ENCODE measurements at places on chromosomes 7 and 10.

DNA sequence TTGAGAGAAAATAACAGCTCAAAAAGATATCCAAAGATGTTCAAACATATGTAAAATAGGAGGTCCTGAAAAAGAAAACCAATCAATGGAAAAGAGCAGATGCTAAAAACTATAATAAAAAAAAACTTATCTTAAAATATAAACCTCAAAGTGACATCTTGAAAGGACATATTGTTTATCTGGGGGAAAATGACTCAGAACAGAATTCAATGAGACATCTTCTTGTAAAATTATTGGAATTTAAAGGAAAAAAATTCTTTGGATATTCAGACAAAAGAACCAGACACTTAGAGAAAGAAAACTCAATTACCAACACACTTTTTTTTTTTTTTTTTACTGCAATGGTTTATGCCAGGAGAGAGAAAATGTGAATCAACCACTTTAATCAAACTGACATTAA is 58.9 kb downstream of the NAMPT start:
- no peak for DNase-seq

GRCh38 chr7:41142904-41143473 is 559.9 kb downstream of the INHBA start:
- no peak for DNase-seq

- DNase-seq: peak; percentile 6
Measured at GRCh38 chr10:23525406-23525805, 86.5 kb downstream of the OTUD1 start.

DNA sequence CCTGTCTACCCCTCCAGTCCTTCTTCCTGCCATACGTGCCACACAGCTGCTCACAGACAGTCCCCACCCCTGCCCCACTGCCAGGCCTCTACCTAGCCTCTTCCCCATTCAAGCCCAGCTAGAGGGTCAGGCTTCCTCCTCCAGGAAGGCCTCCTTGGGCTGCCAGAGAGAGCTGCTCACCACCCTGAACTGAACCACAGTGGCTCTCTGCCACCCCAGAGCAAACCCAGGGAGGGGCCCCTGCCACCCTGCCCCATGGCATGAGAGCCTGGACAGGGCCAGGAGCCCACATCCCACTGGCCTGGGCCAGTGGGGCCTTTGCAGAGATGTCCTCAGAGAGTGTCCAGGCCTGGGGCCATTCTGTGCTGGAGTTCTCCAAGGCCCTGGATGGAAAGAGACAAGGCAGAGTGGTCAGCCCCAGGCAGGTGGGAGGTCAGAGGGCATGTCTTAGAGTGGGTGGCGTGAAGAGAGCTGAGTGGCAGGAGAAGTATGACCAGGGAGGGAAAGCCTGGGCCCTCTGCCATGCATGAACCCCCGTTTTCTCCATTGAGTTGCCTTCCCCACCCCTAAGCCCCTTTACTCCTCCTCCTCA is 40.4 kb downstream of the TMEM270 start:
- DNase-seq: no peak

DNA sequence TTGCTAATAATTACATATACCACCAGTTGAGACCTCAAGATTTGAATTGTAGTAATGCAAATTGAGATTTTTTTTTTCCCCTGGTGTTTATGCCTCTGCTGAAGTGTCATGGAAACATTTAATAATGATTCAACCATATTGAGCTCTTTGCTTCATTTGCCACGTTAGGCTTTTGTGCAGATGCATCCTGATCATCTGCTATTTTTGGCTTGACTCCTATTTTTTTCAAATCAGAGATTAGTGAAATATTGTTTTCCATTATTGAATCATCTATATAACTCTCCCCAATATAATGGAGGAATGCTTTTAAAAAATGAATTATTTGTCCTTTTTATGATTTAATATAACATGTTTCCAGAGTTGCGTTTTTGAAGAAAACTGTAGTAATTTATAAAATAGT is 115.1 kb downstream of the SRI start:
- no peak for DNase-seq

GRCh38 chr10:16902606-16903005 is 85.4 kb upstream of the RSU1 start:
- DNase-seq: no peak

- DNase-seq: peak; percentile 95
Measured at GRCh38 chr10:103715430-103715829, 139.9 kb downstream of the SH3PXD2A start.

- no peak for DNase-seq
Measured at GRCh38 chr10:46050941-46051623, 5.0 kb upstream of the MSMB start.

GRCh38 chr7:91330191-91330808 is 66.1 kb downstream of the FZD1 start:
- no peak for DNase-seq

DNA sequence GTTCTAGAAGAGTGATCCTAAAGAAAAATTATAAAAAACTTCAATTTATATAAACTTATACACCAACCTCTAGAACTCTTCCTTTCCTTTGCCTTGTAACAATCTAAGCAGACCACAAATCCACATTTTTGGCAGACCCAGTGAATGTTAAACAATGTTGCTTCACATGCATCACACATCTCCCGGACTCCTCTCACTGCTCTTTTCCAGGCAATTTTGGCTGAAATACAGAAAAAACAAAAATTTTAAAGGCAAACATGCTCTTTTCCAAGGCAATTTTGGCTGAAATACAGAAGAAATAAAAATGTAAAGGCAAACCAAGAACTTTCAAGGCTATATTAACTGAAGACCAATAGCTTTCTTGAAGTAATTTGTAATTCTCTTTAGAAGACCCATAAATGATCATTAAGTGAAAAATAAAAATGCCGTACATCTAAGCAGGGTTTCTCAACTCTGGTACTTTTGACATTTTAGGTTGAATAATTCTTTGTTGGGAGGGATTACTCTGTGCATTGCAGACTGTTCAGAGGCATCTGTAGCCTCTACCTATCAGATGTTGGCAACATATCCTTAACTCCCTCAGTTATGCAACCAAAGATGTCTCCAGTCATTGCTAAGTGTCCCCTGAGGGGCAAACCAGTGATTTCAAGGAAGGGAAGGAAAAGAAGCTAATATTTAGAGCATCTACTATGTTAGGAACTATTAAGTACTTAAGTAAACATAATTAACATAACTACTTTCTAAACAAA is 64.4 kb downstream of the NRBF2 start:
- DNase-seq: peak; percentile 45

DNA sequence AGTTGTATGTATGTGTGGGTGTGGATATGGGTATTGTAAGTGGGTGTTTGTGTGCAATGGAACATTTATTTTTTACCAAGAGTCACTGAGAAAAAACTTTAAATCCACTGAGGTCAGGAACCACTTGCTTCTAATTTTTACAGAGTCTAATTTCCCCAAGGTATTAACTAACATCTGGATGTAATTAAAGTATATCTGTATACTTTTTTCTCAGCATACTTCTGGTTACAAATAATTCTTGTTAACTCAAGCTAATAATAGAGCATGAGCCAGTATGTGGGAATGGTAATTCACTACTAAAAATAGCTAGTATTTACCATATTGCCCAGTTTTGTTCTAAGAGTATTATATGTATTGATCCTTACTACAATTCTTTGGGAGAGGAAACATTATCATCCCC is 24.6 kb upstream of the STEAP4 start:
- DNase-seq: peak; percentile 5

DNA sequence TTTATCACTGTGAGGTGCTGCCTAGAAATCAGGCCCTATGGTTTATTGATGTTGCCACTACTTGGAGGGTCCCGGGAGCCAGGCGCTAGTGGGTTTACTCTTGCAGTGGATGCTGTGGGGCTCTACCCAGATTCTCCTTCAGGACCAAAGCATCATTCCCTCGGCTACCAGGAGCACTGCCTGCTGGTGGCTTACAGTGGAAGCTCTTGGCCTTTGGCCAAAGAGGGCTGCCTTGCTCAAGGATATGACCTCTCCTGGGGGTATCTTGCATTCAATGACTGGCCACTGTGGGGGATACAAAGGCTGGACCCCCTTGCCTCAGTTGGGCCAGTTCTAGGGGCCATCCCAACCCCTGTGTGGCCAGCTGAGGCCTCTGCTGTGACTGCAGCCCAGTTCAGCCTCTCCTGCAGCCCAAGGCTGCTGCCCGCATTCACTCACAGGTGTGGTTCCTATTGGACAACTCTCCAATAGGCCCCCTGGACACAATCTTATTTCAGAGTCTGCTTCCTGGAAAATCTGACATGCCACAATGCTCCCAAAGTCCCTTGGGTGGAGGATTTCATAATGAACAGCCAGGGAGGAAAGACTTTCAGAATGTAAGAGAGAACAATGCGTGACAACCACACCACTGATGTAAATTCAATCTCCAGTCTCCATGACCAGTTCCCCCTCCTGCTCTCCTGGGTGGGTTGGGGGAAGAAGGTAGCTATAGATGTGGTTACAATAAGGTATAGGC is 196.3 kb downstream of the SNX10 start:
- no peak for DNase-seq

DNA sequence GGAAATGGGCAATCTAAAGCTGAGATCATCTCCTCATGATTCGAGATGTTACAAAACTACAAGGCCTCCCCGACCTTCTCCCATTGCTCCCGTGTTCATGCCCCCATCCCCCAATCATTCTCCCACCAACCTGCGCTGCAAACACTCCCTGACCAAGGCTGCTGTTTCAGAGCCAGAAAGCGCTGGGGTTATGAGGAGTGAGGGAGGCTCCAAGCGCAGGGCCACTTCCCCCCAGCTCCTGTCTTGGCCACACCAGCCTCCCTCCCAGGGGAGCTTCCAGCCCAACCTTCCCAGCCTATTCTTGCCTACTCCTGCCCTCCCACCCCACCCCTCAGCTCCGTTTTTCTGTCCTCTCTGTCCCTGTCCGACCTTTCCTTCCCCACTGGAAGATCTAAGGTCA is 14.7 kb upstream of the NODAL start:
- DNase-seq: no peak

- DNase-seq: no peak
Measured at GRCh38 chr7:2959103-2959680, 84.5 kb downstream of the CARD11 start.

- no peak for DNase-seq
Measured at GRCh38 chr7:17719998-17720397, 220.3 kb downstream of the SNX13 start.

DNA sequence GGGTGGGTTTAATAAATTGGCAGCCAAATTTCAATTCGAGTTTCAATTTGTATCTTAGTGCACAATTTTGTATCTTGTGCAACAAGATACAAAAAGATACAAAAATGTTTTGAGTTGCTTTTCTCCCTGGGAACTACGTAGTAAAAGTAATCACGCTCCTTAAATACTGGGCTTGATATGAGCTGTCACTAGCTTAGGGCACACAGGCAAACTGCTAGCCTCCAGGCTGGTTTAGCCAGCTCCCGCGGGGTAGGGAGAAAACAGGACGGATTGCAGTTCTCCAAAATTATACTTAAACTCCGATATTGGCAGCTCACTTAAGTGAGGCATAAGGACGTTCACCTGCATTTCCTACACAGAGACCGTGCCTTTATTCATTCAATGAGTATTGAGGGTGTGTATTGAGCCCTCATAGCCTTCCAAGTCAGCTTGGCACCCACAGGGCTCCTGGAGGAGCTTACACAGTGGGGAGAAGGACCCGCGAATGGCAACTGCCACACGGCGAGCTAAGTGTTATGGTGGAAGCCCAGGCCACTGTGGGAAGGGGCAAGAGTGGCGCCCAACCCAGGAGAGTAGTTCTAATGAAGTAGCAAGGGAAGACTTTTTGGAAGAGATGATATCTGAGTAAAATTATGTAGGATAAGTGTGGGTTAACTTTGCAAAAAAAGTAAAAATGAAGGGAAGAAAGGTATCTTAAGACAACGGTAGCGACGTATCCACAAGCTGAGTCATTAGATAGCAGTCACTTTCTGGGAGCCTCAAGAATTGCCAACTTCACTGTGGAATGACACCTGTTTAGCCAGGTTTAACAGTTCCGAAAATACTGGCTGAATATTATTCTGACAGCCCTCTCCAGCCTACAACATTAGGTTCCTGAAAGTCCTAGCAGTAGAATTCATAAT is 1.6 kb upstream of the EPC1 start:
- no peak for DNase-seq

DNA sequence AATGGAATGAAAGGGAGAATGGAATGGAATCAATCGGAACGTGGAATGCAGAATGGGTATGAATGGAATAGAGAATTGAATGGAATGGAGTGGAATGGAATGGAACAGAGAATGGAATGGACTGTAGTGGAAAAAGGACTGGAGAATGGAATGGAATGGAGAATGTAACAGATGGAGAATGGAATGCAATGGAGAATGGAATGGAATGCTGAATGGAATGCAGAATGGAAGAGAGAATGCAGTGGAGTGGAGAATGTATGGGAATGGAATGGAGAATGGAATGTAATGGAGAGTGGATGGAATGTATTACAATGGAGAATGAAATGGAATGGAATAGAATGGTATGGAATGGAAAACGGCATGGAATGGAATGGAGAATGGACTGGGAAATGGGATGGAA is 96.9 kb downstream of the NSUN6 start:
- no peak for DNase-seq

- DNase-seq: no peak
Measured at GRCh38 chr10:92108747-92109146, 182.1 kb downstream of the CPEB3 start.

DNA sequence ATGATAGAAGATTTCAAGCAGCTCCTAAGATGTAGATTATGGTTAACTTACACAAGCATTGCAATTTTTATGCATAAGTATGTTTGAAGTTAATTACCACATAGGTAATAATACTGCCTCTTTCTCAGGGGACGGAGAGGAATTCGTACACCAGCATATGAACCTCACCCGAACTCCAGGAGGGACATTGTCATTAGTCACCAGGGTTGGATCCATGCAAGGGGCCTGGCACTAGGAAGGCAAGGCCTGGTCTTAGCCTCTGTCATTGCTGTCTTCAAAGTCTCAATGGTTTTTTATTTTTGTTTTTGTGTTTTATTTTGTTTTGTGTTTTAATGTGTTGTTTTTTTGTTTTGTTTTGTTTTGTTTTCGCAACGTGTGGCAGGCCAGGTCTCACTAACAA is 145.6 kb upstream of the PPP2R2D start:
- no peak for DNase-seq

GRCh38 chr7:14504134-14504533 is 398.4 kb downstream of the DGKB start:
- no peak for DNase-seq

DNA sequence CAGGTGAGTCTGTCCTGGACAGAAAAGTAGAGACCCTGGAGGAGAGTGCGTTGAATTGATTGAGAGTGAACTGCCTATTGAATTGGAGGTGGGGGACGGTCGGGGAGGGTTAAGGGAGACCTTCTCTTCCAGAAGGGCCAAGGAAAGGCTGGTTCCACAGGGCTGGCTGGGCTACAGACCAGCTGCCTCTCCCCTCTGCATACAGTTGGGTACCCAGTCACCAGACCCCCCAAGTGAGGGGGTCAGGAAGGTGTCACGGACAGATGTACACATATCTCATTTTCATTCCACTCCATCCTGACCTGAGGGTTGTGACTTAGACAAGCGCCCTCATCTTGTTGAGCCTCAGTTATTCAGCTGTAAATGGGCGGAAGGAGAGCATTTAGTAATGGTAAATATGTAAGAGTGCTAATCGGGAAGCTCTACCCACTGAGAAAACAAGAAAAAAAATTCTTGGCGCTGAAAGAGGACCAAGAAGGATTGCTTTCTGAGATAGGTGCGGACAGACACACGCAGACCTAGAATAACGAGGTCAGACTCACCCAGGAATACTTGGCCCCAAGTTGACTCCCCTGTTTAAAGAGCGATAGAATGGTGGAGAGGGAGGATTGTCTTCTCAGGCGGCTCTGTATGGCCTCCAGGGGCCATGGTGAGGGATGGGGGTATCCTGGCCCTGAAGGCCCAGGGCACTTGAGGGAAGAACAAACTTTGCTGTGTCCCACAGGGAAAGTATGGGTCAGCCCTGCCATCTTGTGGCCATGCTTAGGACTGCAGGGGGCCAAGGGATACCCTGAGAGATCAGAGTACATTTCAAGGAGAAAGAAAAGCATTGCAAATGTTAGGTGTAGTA is 7.2 kb upstream of the MBL2 start:
- peak; percentile 82 for DNase-seq
